Pons (tissue), 1 donor: ENCODE measurements at places on chromosomes 4 and X.

GRCh38 chr4:18051281-18051680 is 29.7 kb upstream of the LCORL start:
- no peak for DNase-seq

GRCh38 chr4:76526585-76526990 is 91.6 kb downstream of the SHROOM3 start:
- DNase-seq: no peak

GRCh38 chrX:103941201-103941975 is 21.0 kb upstream of the TMSB15B start:
- DNase-seq: peak; percentile 35

- DNase-seq: no peak
These were observed 97.5 kb upstream of the CBR4 start for GRCh38 chr4:169107528-169107927.

DNA sequence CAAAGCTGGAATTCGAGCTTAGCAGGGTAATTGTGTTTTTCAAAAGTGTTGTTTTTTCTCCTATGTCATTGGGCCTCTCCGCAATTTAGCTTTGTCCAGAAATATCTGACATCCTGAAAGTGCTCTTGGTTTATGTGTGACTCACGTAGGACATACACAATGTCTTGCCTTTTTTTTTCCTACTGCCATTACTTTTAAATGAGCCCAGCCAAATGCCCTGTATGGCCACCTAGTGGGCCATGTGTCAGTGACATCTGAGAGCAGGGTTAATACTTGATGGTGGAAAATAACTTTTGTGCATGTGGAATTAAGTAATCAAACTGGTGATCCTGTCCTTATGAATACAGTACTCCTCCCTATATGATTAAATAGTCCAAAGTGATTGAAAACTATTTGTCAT is 1411.1 kb upstream of the TENM3 start:
- no peak for DNase-seq

DNA sequence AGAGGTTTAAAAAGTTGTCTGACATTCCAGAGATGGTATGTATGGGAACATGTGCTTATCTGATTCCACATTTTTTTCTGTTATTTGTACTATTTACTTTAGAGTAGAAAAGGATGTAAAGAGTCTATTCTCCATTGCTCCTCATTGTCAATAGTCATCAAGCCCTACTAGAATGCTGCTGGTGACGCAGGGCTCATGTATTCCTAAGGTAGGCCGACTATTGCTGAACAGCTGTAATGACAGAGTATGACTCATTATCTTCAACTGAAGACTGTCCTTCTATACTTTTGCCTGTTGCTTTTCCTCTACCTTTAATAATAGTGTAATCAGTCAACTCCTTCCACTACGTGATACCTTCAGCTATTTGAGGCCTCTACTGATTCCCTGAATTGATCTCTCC is 509.1 kb upstream of the NR3C2 start:
- no peak for DNase-seq

- no peak for DNase-seq
These were observed 278.6 kb upstream of the GNPDA2 start for GRCh38 chr4:45004847-45005565.

GRCh38 chr4:164304101-164304639 is 449.8 kb upstream of the SMIM31 start:
- no peak for DNase-seq

DNA sequence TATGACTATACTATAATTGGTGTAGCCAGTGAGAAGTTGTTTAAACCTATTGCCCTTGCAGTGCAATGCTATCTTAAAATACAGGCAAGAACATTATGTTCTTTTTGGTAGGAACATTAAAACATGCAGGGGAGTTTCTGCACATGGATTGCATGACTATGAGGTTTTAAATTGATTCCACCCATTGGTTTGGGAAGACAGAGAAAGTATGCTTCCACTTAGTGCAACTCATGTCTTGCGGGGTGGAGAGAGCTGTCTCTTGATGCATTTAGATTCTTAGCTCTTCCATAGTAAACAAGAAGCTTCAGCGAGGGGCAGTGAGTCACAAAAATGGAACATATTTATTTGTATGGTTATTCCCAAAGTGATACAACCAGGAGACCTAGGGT is 39.5 kb upstream of the RASL11B start:
- no peak for DNase-seq

DNA sequence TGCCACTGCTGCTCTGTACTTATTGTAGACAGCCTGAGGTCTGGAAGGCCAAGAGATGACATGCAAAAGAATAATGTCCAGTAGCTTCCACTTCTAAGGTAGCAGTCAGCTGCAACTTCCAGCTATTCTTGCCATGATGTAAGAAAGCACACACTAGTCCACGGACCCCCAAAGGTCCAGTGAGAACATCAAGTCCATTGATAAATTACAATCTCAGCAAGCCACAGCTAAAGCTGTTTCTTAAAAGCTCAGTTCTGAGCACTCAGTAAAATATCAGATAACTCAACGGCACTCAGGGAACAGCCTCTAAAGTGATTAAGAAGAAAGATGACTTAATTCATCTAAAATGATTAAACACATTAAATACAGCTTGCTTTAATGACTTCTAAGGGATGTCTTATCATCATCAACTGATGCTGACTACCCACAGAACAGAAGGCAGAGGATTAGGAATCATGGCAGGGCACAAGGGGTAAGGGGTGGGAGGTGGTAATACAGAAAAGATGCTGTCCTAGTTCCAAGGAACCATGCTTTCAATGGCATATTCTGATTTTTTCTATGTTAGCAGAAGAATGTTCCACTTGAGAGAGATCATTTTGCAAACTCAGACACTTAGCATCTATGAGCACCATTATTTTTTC is 99.1 kb upstream of the CBR4 start:
- no peak for DNase-seq

GRCh38 chrX:107551546-107551945 is 76.8 kb upstream of the PRPS1 start:
- peak; percentile 57 for DNase-seq

GRCh38 chr4:338759-339097 is 1.1 kb downstream of the ZNF141 start:
- DNase-seq: no peak

DNA sequence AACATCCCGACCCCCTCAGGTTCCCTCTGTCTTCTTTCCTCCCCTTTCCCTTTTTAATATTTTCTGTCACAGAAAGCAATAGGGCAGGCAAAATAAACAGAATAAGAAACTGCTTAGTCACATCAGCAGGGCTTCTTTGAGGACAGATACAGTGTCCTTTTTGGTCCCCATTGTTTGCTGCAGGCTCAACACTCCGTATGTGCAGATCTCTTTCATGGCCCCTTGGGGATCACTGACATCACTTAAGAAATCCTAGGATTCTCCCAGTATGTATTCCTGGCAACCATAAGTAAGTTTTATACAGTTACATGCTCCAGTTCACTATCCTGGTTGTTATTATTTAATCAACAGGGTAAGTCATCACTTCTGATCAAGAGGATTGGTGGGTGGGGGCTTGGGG is 448.0 kb downstream of the NKX6-1 start:
- DNase-seq: no peak

- peak; percentile 64 for DNase-seq
These were observed 88.4 kb downstream of the ZXDA start for GRCh38 chrX:57821703-57822387.

GRCh38 chr4:140291259-140291658 is 82.2 kb upstream of the SCOC start:
- no peak for DNase-seq

- no peak for DNase-seq
These were observed 57.5 kb downstream of the MTM1 start for GRCh38 chrX:150625875-150626274.

DNA sequence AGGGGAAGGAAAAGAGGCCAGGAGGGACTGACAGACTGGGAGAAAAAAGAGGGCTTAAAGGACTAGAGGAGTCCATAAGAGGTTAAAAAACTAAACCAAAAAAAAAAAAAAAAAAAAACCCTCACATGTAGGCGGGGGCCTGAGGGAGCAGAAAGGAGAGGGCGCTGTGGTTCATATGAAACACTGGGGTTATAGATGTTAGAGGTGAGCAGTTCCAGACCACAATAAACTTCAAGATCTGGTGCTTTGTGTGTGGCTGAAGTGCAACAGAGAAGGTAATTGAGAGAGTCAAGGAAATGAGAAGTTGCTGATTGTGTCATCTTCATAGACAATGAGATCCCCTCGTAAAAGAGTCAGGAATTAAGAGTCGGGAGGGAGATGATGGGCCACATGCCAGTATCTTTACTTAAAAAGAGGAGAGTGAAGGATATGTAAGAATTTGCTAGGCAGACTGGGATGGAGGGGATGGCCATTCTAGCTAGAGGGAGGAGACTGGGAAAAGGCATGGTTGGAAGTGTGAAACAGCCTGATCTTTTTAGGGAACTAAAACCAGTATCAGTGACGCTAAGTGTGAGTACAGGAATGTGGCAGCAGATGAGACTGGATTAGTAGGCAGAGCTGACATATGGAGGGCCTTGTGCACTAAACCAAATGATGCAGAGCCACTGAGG is 18.4 kb upstream of the OGT start:
- DNase-seq: no peak

DNA sequence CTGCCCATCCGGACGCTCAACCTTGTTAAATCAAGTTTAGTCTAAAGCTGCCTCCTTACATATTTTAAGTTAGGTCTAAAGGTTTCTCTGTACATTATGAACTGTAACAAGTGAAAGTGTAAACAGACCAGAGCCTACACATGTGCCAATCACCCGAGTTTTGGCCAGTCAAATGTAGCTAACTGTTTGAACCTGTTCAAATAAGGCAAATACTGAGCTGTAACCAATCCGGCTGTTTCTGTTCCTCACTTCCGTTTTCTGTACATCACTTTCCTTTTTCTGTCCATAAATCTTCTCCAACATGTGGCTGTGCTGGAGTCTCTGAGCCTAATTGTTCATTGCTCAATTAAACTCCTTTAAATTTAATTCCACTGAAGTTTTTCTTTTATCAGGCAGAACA is 113.3 kb upstream of the SHISA3 start:
- DNase-seq: no peak
